Fibroblast of upper back skin (primary cell): ENCODE measurements at places on chromosomes 11 and 22.
A peak's percentile ranks its signal among the peaks of the same experiment; 100 is the strongest.

GRCh38 chr11:70145071-70145470 is 58.0 kb upstream of the FADD start:
- DNase-seq = no peak

- DNase-seq = peak; percentile 44
Observed at GRCh38 chr22:35510481-35510934, 30.1 kb upstream of the RASD2 start.

- no peak for DNase-seq
Observed at GRCh38 chr11:123371506-123372297, 58.4 kb upstream of the GRAMD1B start.

GRCh38 chr22:48897645-48898370 is 929.9 kb downstream of the BRD1 start:
- DNase-seq = no peak

- peak; percentile 6 for DNase-seq
Observed at GRCh38 chr22:46352691-46353386, 17.3 kb downstream of the TRMU start.

- peak; percentile 9 for DNase-seq
Observed at GRCh38 chr11:112085822-112086421, 634 bp downstream of the TIMM8B start.

- DNase-seq = no peak
Observed at GRCh38 chr22:36356708-36357624, 30.8 kb downstream of the MYH9 start.

- DNase-seq = no peak
Observed at GRCh38 chr11:35857922-35858321, 85.9 kb upstream of the LDLRAD3 start.

DNA sequence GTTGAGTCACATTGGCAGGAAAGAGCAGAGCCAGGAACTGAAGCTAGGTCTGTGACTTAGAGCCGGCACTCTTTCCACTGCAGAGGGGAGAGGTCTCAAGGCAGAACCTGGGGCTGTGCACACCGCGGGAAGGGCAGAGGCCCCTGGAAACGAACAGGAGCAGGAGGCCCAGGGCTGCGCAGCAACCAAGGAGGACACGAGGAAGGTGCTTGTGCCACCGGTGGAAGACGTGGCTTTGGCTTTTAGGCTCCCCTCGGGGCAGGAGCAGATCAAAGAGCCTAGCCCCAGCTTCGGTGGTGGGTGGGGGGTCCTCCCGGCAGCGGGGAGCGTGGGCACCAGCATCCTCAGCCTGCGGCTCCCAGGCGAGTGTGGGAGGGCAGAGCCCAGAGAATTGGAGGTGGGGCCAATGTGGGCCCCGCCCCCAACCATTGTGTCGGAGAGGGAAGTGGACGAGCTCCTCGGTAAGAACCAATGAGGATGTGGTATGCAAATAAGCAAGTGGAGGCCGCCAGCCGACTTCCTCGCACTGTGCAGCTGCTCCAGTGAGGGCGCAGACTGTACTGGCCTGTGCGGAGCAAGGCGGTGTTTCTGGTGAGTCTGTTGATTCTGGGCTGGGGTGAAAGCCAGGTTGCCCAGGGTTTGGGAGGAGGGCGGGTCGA is at the start of gene CCDC116:
Gene CCDC116 (plus strand): TSS at position 524 of the 659 bp plus-strand sequence. CDS start 422 bp downstream, outside the sequence.
- DNase-seq = no peak

DNA sequence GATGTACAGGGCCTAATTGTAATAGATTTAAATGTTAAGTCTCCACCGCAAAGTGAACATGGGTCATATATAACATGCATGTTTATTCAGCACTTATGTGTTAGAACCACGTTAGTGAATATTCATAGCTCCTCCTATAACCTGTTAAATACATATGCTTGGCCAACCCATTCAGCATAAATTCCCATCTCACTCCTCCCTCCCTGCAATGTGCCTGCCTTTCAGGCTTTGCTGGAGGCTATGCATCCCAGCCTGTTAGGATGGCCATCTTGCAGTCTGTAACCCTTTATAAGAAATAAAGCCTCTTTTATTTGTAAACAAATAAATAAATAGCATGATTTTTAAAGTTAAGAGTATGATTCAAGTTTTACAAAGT is 1.7 kb upstream of the OOSP4A start:
- no peak for DNase-seq

- peak; percentile 71 for DNase-seq
Observed at GRCh38 chr11:74634537-74634936, 42.2 kb downstream of the POLD3 start.

GRCh38 chr11:1571760-1572196 is 293 bp downstream of the DUSP8 start:
- DNase-seq = no peak

GRCh38 chr11:20011307-20011951 is 148.8 kb downstream of the DBX1 start:
- peak; percentile 51 for DNase-seq

DNA sequence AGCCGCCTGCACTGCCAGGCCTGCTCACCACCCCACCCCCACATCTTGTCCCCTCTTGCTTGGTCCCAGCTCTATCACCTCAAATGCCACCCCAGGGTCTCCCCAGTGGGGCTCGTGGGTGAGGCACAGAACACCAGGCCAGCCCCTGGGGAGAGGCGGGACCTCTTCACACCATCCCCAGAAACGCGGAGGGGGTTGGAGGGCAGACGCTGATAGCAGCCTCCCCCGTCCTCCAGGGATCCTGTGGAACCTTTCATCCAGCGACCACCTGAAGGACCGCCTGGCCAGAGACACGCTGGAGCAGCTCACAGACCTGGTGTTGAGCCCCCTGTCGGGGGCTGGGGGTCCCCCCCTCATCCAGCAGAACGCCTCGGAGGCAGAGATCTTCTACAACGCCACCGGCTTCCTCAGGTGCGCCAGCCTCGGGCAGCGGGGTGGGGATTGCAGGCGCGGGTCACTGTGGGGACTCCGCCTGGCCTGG is 5.8 kb downstream of the PKP3 start:
- DNase-seq = no peak

GRCh38 chr11:19811380-19811779 is 98.7 kb downstream of the NAV2 start:
- no peak for DNase-seq

GRCh38 chr11:133918608-133919260 is 38.0 kb downstream of the IGSF9B start:
- no peak for DNase-seq

GRCh38 chr11:126776119-126776518 is 224.5 kb downstream of the KIRREL3 start:
- no peak for DNase-seq

DNA sequence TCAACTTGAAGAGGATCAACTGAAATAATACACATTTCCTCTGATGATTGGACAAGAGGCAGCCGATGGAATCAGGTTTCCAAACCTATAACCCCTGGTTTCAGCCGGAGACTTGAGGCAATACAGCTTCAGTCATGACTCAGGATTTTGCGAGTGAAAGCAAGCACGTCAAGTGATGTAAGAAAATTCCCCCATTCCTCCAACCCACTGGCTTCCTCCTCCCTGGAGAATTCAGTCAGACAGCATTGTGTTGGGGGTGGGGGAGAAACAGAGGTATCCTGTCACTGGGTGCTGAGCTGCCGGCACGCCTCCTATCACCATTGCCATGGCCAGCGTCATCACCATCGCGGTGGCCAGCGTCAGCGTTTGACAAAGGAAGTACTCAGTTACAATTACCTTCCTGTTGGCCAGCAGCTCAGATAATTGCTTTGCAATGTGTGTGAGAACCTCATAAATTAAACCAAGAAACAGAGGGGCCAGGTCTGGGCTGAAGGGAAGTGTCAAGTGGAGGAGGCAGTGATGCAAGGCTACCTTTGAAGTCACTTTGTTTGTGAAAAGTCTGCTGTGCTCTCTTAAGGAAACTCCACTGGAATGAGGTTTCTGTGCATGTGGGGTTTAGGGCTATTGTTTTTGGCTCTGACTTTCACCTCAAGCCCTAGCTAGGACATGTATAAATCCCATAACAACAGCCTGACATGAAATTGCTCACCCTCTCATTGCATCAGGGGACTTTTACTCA is 50.2 kb downstream of the LIF start:
- DNase-seq = peak; percentile 100

DNA sequence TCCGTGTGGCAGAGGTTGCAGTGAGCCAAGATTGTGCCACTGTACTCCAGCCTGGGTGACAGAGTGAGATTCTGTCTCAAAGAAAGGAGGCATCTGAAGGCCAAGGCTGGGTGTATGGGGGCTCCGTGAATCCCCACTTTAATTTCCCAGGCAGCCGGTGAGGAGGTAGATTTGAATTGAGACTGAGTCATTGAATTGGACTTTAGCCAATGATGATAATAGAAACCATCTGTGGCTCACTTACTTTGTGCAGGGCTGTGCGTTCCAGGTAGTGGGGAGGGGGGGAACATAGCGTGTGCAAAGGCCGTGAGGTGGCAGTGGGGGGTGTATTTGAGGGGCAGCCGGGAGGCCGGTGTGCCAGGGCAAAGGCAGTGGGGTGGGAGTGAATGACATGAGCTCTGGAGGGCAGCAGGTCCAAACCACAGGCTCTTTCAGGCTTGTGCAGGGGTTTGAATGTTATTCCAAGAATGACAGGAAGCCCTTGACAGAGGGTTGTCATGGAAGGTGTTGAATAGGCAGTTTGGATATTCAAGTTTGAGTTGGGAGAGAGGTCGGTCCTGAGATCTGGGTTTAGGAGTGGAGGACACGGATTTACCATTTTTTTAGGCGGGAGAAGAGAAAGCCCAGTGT is 6.1 kb downstream of the ARHGAP8 start:
- DNase-seq = peak; percentile 66

- DNase-seq = no peak
Observed at GRCh38 chr11:76148941-76149613, 57.2 kb downstream of the WNT11 start.

GRCh38 chr22:35411102-35411501 is 11.2 kb downstream of the MCM5 start:
- no peak for DNase-seq

DNA sequence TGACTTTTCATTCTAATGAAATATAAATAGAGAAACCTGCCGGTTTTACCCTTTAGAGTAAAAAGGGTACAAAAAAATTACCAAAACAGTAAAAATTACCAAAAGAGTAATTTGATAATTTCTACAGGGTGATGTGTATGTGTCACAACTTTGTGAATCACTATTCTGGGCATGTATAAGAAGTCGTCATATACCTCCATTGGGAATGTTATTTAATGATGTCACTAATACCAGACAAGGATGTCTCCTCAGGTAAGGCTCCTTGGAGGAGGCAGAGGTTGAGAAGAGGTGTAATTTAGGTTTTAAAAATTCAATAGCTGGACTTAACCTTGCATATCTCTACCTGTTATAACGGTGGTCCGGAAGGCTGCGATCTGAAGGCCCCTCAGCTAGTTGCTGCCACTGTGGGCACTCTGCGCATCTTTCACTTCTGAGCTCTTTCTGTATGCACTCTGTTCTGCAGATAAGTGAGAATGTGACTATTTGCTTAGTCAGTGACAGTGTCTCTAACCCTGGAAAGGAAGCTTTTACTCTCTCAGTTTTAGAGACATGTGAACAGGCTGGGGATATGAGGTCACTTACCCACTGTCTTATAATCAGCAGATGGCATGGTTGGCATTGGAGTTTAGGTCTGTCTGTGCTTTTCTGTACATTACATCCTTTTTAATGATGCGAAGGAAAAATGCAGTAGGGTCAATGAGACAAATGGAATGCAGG is 987 bp upstream of the NCR3LG1 start:
- DNase-seq = no peak

GRCh38 chr11:77705195-77705875 is 67.7 kb upstream of the CLNS1A start:
- DNase-seq = peak; percentile 36

DNA sequence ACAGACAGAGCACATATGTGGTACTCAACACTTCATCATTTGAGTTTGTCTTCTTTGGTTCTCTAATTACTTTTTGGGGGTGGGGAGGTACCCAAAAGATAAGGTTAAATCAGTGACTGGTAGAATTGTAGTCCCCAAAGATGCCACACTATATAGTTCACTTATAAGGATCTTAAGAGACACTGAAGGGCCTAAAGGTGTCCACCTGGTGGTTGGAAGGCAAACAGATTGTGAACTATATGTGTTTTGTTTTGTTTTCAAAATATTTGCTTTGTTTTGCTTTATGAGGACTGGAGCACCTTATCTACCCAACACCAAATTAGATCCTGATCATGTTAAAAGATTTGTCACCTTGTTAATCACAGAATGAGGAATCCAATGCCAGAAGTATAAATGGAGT is 136.1 kb downstream of the DCDC1 start:
- DNase-seq = no peak

DNA sequence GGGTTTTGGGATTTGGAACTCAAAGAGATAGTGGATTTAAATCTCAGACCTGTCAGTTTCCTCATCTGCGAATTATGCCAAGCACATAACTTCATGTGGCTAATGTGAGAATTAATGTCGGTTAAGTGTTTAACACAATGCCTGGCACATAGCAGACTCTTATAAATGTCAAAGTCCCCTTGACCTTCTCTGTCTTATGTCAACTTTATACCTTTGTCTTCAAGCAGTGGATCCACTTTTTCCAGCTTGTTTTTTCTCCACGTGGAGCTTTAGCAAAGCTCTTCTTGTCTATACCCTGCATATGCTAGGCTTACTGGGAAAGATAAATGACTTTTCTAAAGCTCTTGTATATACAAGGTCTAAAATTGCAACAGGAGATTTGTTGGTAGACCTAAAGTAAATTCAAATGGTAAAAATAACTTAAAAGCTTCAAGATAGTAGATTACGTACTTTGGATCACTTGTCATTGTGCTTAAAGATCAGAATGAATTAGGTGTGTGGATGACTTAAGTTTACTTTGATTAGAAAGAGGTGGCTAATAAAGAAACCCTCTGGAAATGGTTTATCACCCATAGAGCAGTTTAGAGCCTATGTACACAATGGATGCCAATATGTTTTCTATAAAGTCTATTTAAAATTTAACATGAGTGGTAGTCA is 318.3 kb upstream of the SORL1-AS1 start:
- DNase-seq = no peak

GRCh38 chr22:22944268-22944985 is 56.8 kb downstream of the IGLL5 start:
- DNase-seq = no peak

GRCh38 chr22:47188261-47189055 is 426.0 kb downstream of the TBC1D22A start:
- no peak for DNase-seq

- DNase-seq = no peak
Observed at GRCh38 chr11:27471589-27472397, 797 bp downstream of the LGR4 start.
